ENCODE measurements at places on chromosomes 16 and 17.

DNA sequence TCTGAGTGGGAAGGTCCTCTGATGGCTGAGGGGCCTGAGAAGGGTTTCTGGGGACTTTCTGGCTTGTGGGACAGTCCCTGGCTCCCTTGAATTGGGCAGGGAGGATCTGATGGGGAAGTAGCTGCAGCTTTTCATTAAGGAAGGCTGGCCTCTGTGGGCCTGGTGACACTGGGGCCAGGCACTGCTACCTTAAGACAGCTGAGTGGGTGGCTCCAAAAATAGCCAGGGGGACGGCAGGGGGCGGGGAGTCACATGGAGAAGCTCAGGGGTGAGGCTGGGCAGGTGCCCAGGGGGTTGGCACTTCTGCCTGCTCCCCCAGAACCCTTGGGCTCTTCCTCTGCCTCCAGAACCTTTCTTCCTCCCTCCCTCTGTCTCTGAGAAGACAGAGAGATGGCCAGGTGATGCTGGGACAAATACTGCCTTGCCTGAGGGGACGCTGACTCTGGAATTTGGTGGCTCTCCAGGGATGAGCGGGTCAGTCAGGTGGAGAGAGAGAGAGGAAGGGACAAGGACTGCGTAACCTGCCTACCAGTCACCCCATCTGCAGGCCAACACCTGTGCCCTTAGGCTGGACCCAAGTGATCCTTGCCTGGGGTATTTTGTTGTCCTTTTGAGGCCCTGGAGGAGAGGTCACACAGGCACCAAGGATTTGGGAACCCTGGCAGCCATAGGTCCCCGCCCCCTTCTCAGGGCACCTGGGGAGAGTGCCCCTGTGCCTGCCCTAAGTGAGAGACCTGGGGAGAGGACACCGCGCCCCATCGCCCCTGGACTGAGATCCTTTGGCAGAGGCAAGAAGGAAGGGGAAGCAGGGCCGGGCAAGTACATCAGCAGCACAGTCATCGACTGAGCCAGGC lies 1.7 kb upstream of the SGCA start:
- no peak for DNase-seq

DNA sequence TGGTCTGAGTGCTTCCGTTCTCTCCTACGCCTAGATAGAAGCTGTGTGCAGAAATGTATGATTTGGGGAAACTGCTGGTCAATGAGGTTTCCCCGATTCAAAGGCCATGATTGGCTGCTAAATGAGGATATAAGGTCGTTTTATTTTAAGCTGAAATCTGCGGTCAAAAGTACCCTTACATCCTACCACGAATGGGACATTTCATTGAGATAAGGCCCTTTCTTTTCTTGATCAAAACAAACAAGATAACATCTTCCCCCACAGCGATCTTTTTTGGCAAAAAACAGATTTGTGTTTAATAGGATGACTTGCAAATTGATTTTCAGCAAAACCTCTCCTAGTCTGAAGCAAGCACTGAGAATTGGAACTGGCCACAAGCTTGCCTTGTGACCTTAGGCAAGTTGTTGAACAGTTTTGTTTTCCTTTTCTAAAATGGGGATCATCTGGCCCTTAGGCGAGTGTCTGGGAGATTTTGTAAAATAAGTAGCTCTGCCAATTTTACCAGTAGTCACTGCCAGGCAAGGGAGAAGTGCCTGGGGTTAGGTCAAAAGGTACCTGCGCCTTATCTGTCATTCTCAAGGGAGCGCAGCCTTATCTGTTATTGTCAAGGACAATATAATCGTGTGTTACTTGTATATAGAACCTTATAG lies 635 bp downstream of the SCPEP1 start:
- DNase-seq: no peak

DNA sequence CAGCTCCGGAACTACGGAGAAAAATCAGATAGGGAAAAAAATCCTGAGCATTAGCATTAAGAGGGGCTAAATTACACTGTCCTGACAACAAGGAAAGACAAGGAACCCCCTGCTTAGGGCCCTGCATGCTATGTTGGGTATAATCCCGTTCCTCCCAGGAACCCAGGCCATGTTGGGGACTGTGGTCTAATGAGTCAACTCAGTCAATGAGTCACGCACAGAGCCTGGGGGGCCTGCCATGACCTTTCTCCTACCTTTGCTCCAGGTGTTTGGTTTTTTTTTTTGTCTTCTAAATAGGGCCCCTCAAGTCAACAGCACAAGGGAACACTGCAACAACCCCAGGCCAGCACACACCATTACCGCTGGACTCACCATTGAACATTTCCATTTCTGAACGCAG lies 8.9 kb upstream of the ZNF200 start:
- no peak for DNase-seq

DNA sequence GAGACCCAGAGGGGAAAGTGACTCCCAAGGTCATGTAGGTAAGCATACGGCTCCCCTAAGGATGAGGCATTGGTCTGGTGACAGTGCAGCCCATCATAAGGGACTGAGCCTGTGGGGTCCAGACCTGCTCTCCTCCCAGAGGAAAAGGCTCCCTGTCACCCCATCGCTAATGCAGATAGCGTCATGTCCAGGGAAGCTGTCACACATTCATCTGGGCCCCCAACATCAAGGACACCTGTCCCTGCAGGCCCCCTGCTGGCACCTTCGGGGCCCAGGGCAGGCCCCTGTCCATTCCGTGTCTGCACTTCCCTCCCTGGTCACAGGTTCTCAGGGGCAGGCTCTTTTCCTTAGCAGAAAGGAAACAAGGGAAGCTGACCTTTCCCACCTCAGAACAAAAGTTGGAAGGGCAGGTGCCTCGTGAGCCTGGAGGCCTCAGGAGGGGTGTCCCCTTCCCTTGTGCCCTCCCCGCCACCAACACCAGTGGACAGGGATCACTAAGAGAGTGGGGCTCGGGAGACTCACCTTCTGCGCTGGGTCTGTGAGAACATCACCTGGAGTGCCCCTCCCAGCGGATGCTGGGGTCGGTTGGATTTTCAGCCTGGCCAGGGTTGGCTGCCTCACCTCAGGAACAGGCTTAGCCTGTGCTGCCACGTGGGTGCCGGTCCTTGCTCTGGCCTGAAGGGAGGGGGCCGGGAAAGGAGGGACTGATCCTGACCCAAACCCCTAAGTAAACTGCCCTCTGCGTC lies 17.3 kb upstream of the LASP1NB start:
- no peak for DNase-seq

- DNase-seq: no peak
Observed at GRCh38 chr16:88378401-88378800, 4.4 kb upstream of the ZNF469 start.

DNA sequence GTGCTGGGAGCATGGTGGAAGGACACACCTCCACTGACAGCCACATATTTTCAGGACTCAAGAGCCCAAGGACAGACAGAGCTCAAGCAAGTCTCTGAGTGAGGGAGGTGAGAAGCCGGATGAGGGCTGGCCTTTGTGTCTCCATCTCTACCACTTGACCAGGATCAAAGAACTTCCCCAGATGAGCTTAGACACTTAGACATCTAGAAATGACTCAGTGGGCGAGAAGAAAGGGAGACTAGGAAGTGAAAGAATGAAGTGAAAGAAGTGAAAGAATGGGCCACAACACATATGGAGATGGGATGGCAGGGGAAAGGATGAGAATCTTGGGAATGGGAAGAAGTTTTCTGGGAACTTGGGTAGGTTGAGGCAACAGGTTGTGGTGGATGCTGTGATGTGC lies 274.9 kb upstream of the CCL2 start:
- no peak for DNase-seq

DNA sequence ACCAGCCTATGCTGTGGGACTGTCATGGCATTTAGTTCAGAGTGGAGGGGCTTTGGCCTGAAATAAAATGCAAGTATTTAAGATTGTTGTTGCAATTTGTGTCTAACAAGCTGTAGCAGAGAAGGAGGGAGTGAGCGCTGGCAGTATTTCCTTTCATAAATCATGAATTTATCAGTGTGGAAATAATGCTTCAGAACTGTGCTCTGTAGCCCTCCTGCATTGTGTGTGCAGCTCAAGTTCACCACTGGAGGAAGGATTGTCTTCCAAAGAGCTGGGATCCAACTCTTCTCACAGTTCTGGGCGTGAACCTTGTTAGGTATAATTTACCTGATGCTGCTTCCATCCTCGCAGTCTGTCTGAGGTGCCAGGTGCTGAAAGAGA lies 15.1 kb downstream of the SNX11 start:
- no peak for DNase-seq

DNA sequence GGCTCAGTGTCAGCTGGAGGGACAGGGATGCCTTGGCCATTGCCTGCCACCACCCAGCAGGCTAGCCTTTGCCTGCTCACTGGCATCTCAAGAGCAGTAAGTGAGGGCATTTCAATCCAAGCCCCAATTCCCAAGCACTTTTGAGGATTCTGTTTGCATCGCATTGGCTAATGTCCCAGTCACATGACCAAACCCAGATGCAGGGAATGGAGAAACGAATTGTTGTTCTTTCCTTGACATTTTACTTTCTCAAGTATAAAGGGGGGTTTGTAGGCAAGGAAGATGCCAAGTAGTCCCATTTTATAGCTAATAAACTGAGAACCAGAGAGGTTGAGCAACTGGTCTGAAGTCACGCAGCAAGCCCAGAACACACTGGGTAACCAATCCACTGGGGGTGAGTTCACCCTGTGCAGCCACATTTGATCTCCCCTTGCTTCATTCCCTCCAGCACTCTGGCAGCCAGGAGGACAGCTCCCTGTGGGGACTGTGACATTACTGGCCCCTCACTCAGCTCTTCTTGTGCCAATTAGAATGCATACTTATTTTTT lies 193.8 kb upstream of the CACNG3 start:
- DNase-seq: no peak

GRCh38 chr17:36094232-36094631 lies 4.3 kb upstream of the CCL3 start:
- DNase-seq: no peak

- no peak for DNase-seq
Observed at GRCh38 chr16:60404401-60404800, 1631.8 kb downstream of the CDH8 start.

- no peak for DNase-seq
Observed at GRCh38 chr16:79269211-79269863, 331.2 kb downstream of the MAF start.

DNA sequence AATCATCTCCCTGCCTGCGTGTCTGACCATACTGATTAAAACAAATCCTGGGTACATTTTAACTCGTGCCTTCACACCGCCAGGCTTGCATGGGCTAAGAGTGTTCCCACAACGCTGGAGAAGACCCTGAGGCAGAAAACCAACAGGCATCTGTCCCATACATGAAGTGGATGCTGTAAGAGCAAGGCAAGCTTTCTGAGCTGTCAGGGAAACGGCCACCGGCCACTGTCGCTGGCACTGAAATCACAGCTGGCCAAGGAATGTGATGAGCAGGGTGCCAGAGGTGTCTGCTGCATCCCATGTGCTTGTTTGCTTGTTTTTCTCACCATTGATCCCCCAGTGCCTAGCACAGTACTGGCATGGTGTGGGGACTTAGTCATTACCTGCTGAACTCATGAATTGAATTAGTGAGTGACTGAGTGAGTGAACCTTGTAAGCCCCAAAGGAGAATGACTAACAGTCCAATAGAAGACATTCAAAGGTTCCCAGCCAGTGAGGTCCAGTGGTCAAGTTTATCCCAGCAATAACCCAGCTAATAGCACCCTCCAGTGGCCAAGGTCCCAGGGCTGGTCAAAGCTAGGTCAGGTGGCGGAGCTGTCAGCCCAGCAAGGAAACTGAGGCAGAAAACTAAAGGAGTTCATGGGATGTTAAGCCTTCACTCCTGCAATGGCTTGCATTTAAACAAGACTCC lies 92.7 kb upstream of the CDH5 start:
- DNase-seq: no peak

DNA sequence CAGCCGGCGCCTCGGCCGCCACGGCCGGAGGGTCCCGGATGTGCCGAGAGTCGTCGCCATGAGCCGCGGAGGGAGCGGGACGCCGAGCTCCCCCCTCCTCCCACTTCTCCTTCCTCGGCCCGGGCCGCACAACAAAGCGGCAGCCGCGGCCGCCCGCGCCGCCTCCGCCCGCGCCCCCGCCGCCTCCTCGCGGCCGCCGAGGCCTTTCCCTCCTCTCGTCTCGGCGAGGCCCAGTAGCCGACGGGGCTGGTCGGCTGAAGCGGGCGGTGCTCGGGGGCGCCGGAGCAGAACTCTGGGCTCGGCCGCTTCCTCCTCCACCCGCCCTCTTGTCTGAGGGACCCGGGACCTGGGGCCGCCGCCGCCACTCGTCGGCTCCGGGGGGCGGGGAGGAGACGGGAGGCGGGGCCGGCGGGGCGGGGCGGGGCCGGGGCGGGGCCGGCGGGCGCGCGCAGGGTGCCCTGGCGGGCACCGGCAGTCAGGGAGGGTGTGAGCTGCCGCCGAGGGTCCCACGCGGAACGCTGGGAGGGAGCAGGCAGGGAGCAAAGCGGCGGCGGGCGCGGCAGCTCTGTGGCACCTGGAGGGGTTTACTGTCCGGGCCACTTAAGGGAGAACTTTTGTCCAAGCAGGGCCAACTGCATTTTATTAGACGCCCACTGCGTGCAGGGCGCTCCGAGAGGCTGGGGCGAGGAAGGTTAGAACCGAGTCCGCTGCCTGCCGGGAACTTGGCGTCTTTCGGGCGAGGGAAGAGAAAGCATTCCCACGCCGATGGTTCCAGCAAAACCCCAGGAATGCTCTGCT lies at the start of gene SMURF2:
TSS of gene SMURF2 (minus strand) at position 332 of the 798 bp plus-strand sequence. CDS start 427 bp downstream, outside the sequence.
- DNase-seq: peak; percentile 85

GRCh38 chr17:75504347-75505151 lies 10.8 kb downstream of the CASKIN2 start:
- peak; percentile 17 for DNase-seq

- DNase-seq: no peak
Observed at GRCh38 chr17:52157603-52158449, 688 bp downstream of the CA10 start.

GRCh38 chr17:18184143-18185031 lies 759 bp downstream of the ALKBH5 start:
- DNase-seq: peak; percentile 72

GRCh38 chr17:31586946-31587345 lies 195.5 kb downstream of the RAB11FIP4 start:
- no peak for DNase-seq

DNA sequence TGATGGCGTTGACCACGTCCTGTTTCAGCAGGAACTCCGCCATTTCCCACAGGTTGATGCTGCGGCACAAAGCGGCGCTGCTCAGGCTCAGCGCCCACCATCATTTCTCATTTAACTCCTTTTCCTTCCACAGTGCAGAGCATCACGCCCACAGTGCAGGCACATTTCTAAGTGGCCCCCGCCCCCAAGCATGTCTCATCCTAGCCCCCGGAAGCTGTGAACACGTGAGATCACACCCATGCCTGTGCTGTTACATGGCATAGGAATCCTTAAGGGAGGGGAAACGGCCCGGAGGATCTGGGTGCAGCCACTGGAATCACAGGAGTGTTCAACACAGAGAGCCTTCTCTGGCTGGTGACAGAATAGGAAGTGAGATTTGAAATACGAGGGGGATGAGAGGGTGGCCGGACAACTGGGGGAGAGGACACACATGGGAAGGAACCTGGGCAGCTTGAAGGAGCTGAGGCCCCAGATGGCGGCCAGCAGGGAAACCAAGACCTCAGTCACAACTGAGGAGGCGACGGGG lies 4.7 kb downstream of the NAGPA start:
- no peak for DNase-seq

Measured in stimulated activated naive CD4-positive, alpha-beta T cell (primary cell).